ENCODE measurements at places on chromosomes 6 and 20.

DNA sequence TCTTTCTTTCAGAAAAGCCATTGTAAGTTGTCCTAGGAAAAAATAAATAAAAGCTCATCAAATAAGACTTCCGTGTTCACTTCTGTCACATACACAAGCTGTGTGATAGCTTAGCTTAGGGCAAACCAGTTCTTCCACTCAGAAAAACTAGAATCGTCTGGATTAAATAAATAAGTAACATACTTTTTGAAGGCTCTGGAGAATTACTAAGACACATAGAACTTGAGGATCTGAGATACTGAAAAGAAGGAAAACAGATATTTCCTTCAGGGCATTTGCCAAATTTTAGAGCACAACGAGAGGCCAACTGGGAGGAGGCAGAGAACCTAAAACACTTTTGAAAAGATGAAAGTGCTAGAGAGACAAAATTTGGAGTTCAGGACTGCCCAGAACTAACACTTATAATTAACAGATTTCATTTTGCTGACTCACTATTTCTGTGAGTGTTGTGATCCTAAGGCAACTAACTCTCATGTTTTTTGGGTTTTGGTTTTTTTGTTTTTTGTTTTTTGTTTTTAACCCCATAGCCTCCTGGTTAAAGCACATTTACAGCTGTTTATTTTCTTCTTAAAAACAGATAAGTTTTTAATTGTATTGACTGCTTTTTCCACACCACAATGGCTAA is 38.7 kb upstream of the THEMIS start:
- DNase-seq, result no peak

DNA sequence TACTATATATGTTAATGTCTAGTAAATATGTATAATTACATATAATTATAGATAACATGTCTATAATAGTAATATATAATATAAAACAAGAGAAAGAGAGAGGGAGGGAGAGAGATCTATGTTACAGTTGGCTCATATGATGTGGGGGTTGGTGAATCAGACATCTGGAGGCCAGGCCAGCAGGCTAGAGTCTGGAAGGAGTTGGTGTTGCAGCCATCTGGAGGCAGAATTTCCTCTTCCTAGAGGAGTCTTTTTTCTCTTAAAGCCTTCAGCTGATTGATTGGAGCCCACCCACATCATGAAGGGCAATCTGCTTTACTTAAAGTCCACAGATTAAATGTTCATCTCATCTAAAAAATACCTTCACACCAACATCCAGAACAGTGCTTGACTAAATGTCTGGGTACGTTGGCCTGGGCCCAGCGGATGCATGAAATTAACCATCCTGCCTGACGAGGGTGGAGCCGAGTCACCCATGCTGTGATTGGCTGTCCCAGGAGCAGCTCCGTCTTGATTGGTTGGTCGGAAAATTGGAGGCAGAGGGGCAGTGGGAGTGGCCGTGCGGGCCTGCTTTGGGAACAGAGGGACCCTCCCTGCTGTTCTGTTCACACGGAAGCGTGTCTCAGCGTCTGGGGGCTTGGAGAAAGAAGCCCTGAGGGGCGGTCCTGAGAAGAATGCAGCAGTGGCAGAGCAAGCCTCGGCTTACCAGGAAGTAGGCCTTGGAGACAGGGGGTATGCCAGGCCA is 392.4 kb downstream of the QKI start:
- no peak for DNase-seq

GRCh38 chr6:25713824-25714223 is 40.7 kb upstream of the SLC17A4 start:
- no peak for DNase-seq

DNA sequence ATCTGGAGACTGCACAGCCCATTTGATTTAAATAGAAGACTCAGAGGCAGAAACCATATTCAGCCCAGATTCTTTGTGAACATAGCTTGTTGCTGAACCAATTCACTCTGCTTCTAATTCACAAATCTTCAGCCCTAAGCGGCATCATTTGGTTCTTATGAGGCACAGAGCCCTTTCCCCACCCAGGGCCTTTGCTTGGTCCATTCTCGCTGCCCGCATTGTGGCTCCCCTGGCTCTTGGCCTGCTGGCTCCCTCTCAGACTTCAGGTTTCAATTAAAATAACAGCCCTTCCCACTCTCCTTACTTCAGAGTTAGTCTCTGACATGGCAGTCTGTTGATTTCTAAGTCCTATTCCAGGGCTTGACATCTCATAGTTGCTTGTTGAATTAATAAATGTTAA is 9.4 kb upstream of the TMEM14A start:
- no peak for DNase-seq

DNA sequence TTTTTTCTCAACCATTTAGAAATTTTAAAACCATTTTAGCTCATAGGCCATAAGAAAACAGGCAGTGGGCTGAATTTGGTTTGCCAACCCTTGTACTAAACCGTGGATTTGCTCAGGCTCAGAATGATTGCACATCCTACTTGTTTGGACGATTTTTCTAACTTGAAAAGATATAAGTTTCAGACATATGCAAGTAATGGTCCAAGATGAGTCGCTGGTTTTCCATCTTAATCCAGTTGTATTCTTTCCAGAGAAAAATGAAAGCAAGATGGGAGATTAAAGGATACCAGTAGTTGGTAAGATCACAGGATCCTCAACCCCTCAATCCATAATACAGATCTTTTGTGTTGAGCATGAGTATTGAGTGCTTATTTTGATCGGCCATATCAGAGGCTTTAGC is 250.9 kb downstream of the TINAG start:
- DNase-seq, result no peak

- DNase-seq, result no peak
These were observed 4.4 kb upstream of the GLP1R start for GRCh38 chr6:39044181-39044580.

- no peak for DNase-seq
These were observed 7.2 kb upstream of the PPP1R16B start for GRCh38 chr20:38798266-38798665.

- no peak for DNase-seq
These were observed 42.7 kb downstream of the PRL start for GRCh38 chr6:22253955-22254655.

- no peak for DNase-seq
These were observed 39.1 kb upstream of the TBC1D7 start for GRCh38 chr6:13367396-13367795.
